Myocyte (in vitro differentiated cells): ENCODE measurements at places on chromosomes 4 and X.

- DNase-seq, result peak; percentile 69
Measured at GRCh38 chr4:110510955-110511544, 35.1 kb downstream of the ENPEP start.

- peak; percentile 2 for DNase-seq
Measured at GRCh38 chrX:85851418-85851817, 195.9 kb downstream of the CHM start.

- no peak for DNase-seq
Measured at GRCh38 chrX:49204017-49204416, 4.0 kb upstream of the SYP start.

DNA sequence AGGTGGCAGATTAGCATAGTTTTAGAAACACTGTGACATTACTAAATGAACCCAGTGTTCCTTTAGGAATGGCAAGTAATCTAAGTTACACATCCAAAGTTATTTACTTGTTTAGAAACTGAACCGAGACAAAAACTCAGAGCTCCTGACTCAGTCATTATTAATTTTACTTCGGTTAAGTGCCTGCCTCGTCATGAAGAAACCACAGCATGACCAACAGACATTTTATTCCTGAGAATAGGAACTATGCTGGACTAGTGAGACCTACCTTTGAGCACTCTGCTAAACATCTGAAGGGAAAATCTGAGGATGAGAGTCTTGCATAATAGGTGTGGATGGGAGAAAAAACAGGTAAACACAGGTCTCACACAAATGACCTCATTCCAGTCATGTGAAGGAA is 2.5 kb downstream of the BEX1 start:
- no peak for DNase-seq

- no peak for DNase-seq
Measured at GRCh38 chrX:150429594-150429993, 66.5 kb downstream of the MAMLD1 start.

DNA sequence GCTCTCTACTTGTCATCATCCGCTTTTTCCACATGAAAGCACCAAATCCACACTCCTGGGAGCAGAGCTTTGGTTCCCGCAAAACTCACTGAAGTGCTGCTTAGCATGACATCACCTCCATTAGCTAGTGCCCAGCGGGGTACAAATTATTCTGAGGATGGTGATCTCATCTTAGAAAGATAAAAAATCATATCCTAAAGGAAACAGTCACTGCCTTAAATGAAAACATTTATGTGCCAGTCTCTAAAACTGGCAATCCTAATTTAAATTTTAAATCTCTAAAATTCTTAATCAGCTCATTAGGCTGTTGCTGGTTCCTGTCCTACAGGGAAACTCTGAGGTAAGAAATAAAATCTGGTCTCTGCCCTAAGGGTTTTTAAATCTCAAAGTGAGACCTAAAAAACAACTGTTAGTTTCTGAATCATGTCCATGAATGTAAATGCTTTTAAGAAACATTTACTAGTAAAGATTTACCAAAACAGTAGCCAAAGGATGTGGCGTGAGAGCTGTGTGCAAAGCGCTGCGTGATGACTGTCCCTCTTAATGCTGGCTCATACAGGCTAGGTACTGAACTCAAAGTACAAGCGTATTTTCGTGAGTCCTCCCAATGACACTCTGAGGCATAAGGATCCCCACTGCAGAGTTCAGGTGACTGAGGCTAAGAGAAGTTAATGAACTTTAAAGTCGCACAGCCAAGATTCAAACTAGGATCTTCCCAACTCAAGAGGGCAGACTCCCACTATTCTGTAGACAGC is 4.5 kb downstream of the CASP3 start:
- DNase-seq, result peak; percentile 33

DNA sequence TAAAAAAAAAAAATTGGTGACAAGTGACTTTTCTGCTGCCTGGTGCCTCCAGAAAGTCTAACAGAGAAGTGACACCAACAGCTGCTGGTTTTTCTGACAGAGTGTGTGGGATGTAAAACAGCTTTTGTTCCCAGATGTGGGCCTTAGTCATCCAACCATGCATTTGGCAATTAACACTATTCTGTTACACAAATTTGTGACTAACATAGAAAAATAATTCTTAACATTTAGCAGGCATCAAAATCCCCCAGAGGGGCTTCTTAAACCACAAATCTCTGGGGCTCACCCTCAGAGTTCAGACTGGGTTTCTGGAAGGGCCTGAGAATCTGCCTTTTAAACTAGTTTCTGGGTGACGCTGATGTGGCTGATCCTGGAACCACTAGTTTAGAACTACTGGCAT is 100.5 kb upstream of the PCDH7 start:
- peak; percentile 29 for DNase-seq
